Activated CD4-positive, alpha-beta T cell treated with anti-CD3 and anti-CD28 coated beads, Interleukin-2, amount 50 U/mL, for 1 hour (primary cell): ENCODE measurements at places on chromosomes 7 and 10.

GRCh38 chr10:11746883-11747539 lies 4.8 kb downstream of the ECHDC3 start:
- no peak for DNase-seq

GRCh38 chr7:40418983-40419382 lies 284.2 kb downstream of the SUGCT start:
- DNase-seq, result no peak

DNA sequence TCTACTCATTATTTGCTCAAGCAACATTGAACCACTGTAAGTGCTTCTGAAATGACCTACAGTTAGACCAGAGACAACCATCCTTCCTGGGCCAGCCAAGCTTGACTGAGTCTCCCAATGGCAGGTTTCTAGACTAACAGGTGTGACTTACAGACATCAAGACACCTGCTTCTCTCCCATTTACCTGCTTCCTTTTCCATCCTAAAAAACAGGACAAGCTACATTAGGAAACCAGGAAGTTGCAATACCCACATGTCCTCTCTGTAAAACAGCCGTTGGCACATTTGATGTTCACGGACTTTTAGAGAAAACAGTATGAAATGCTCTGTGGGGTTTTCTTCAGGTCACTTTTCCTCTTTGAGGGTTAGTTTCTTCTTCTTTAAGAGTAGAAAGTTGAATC lies 4.0 kb downstream of the HECW1 start:
- no peak for DNase-seq

DNA sequence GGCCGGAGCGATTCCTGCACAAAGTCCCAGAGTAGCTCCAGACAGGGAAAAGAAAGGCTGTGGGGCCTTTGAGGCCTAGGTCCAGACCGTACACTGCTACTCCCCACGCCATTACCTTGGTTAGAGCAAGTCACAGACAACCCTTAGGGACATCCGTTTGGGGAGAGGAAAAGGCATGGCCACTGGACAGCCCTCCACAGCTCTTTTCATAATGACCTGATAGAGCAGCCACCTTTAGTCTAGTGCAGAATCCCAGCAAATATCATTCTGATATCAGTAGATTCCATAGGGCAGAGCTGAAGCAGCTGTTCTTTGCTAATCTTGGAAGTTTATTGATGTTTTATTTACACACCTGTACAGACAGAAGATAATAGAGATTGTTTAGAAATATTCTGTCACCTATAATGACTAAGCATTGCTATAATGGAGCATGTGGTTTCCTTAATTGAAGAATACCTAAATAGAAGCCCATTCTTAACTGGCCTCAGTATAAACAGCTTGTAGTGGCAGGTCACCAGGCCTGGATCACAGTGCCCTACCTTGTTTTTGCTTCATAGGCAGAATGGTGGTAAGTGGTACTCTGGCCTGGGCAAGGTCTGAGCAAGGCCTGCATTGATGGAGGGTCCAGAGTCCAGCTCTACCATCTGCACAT lies 27.9 kb downstream of the OGDH start:
- DNase-seq, result no peak

DNA sequence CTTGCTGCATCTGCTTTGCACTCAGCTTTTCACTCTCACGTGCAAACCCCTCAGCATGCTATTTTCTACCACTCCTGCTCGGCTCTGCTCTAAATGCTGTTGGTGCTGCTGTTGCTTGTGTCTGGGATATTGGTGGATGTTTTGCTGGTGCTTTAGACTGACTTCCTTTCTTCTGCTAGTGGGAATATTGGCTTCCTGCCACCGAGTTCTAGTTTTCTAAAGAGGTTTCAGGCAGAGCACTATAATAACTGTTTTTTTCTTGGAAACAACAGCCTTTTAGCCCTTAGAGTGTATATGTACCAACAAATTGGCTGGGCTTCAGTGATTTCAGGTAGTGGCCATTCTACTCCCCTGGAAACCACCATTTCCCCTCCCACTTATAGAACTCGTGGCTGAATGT lies 27.8 kb downstream of the TMEM236 start:
- no peak for DNase-seq

GRCh38 chr10:43667317-43667731 lies 18.6 kb upstream of the ZNF32 start:
- DNase-seq, result no peak

DNA sequence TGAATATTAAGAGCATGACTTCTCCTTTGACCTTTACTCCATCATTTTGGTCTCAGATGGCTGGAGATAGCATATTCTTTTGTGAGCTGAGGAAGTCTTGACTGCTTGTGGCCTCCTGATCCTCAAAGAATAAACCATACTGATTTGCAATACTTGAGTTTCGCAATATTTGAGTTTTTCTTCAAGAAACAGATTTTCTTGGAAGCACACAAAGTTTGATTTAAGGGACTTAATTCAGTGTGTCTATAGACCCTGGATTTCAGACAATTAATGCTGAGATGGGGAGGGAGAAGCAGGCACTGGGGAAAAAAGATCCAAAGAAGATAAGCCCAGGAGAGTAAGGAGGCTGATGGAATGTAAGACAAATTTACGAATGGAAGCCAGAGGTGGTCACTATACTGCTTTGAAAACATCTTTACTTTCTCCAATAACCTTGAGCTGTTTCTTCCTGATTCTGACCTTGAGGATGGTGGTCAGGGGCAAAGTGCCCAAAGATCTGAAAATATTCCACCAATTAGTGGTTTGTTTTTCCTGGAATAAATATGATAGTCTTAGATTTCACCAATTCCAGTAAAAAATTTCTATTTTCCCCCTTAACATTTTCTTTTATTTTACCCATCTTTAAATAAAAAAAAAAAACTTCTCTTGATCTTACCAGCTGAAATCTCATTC lies 7.5 kb downstream of the EPDR1 start:
- DNase-seq, result no peak

DNA sequence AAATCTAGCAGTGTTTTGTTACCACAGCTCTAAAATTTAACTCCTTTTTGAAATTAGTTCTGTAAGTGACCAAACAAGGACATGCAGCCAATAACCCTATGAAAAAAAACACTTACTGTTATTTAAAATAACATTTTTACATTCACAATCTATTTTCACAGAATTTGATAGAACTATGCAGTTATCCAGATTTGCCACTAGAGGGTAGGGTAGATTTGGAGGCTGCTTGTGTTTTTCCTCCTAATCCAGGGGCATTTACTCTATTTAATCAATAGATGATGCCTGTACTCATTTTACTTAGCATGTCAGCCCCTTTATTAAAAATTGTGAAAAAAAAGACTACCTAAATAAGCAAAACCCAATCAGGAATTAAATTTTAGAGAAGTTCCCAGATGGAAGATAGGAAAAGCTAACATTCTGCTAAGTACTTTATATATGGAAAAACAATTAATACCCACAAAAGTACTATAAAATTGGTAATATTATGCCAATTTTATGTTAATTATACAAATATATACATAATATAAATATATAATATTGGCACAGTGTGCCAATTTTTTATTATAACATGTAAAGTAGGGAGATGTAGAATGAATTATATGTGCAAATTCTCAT lies 18.1 kb upstream of the LIPK start:
- DNase-seq, result no peak
